H9 (cell line): ENCODE measurements at places on chromosomes 2 and 18. TPM values are rescaled to one million over a fixed set of nuclear protein-coding genes. Genes with fewer than 3 reads are reported as not detected.

- no peaks in the 10 kb centered on the region; the same call in 1 of the 3 replicates for H3K36me3 ChIP-seq
- H3K4me1 ChIP-seq = no peaks in the 10 kb centered on the region
- no peak for DNase-seq
- H3K4me3 ChIP-seq = no peak overlapping the region
- no peak overlapping the region for H3K27ac ChIP-seq
These were observed 402.6 kb upstream of the ZEB2 start for GRCh38 chr2:144922519-144922918.

- no peak for DNase-seq
- no peak overlapping the region for H3K4me3 ChIP-seq
- H3K27me3 ChIP-seq = no peaks in the 10 kb centered on the region
- no peak overlapping the region for H3K27ac ChIP-seq
These were observed 470.8 kb downstream of the RIT2 start for GRCh38 chr18:42644729-42645131.

DNA sequence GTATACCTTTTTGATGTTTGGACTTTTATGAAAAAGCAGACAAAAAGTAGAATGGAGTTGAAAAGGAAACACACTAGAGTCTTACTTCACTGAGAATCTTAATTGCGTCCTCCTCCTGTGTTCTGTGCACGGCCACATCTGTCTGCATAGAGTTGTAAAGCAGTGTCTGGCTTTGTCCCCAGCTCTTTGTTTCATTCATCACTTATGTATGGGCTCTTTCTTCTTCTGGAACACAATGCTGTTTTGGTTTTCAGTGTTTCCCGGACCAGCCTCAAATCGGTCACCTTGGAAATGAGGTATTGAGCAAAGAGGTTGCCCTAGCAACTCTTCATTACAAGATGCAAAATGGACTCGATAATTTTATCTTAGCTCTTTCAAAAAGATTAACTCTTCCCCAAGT is 104.3 kb upstream of the CNGA3 start:
- no peak overlapping the region for H3K27ac ChIP-seq
- H3K4me3 ChIP-seq = no peak overlapping the region
- H3K36me3 ChIP-seq = no peaks in the 10 kb centered on the region

- peak overlapping the region; percentile 77 for H3K4me3 ChIP-seq
- peaks cover 52% of the 10 kb centered on the region for H3K36me3 ChIP-seq
- peaks cover 3% of the 10 kb centered on the region; the same call in 1 of the 2 replicates for H3K4me1 ChIP-seq
These were observed 1.8 kb upstream of the SF3B6 start for GRCh38 chr2:24077879-24078278.

Gene ABCG8
- total RNA-seq = not detected in 2 replicates
